NCI-H1694 treated with DMSO at 0.1 percent for 48 hours (cell line): ENCODE measurements at places on chromosomes 6 and 20.

DNA sequence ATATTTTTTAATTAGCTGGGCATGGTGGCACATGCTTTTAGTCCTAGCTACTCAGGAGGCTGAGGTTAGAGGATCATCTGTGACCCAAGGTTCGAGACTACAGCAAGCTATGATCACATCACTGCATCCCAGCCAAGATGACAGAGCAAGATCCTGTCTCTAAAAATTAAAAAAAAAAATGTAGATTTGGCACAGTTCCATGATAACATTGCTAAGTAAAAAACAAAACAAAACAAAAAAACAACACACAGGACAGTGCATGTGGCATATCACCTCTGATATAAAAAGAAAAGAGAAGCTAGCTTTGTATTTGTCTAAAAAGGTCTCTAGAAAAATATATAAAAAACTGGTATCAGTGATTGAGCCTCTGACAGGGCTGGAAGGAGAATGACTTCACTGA is 24.6 kb downstream of the RNF24 start:
- DNase-seq, result no peak

DNA sequence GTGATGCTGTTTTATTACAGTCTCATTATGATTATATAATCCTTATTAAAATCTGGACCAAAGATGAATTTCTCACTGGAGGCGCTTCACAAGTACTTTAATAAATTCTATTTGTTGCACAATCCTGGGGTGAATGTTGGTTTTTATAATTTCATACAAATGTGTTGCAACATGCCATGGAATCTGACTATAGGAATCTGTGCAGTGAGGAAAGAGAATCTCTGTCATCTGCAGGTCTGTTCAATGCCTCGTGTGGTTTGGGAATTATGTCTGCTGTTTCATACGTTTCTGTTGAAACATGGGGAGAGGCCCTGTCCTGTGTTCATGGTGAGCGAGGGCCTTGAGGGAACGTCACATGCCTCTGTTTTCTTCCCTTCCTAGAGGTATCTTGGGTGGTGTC is 277.3 kb downstream of the CDH4 start:
- DNase-seq, result no peak

- DNase-seq, result peak; percentile 31
Observed at GRCh38 chr20:16488616-16489015, 84.6 kb downstream of the KIF16B start.

- DNase-seq, result no peak
Observed at GRCh38 chr6:36860126-36860525, 14.5 kb downstream of the PPIL1 start.

GRCh38 chr6:46745973-46746372 is 760 bp upstream of the ANKRD66 start:
- DNase-seq, result no peak
